ENCODE measurements at places on chromosomes 2 and 18.

DNA sequence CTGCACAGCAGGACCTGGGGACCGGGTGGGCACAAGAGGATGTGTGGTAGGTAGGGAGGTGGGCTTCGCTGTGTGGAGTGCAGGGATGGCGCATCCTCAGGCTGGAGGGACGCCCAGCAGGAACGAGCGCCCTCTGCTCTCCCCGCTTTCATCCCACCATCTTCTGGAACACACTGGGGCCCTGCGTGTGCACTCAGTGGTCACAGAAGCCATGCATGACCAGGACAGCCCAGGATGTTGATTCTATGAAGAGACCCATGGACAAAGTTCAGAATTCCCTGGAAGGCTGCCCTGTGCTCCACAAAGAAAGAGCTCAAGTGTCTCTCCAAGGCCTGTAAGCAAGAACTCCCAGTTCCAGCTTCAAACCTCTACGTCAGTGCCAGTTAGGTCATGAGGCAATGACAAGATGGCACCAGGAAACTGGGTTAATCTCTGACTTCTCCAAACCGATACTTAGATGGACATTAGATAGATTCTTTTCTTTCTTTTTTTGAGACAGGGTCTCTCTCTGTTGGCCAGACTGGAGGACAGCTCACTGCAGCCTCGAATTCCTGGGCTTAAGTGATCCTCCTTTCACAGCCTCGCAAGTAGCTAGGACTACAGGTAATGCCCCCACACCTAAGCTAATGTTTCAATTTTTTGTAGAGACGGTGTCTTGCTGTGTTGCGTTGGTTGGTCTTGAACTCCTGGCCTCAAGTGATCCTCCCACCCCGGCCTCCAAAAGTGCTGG lies 3.4 kb downstream of the SLC66A2 start:
- no peak for DNase-seq

DNA sequence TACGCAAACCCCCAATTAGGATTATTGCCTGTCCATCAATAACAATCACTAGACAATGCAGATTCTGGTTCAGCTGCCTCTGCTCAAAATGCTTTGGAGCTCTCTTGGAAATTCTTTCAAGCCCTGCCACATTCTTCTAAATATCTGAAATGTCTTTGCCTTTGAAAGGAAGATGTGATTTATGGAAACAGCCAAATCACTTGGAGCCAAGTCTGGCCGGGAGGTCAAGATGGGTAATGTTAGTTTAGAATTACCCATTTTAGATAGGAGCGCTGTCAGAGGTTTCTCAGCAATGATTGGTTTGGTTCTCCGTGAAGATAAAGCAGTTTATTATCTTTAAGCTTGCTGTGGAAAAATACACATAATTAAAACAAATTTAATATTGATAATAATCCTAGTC lies 306.7 kb downstream of the SETBP1 start:
- DNase-seq: no peak

DNA sequence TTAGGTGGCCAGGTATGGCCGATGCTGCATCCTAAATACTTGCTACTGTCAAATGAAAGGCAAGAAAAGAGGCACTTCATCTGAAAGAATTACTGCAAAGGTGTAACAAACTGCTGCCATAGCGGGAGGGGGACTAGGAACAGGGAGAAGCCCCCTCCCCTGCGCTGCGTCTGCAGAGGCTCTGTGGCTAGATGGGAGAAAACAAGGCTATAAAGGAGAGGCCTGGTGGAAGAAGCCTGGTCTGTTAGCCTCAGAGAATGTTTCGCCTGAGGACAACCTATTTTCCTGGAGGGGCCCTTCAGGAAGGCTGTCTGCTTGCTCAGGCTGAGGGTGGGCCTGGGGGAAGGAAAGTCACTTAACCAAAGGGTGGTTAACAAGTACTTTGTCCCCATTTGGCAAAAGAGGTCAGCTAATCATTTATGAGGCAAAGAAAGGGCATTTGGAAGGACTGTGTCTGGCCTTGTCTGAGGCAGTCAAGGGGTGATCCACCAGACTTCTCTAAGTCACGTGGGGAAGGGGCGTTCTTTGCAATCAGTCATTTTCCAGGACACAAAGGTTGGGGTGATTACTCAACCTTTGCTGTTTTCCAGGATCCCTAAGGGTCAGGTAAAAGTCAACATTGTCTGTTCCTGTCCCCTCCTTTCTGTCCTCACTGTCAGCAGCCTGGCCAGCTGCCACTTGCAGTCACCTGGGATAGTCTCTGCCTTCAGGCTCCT lies 103.0 kb upstream of the TMEM200C start:
- no peak for DNase-seq

DNA sequence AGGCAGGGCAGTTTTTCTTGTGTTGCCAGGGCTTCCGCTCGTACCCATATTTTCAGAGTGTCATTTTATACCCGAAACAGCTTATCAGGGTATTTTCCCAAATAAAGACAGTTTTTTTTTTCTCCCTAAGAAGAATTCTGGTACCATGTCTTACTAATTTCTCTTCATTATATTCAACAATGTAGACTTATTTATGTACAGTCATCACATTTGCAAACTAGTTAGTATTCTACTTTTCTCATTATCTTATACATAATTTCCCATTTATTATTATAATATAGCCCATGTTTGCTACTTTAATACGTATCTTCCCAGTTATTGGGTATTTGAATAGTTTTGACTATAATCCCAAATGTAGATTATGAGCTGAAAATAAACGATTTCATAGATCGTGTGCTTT lies 36.5 kb upstream of the PAIP2B start:
- DNase-seq: no peak

- DNase-seq: no peak
Observed at GRCh38 chr18:6414118-6414722, 491 bp downstream of the L3MBTL4 start.

All from activated T-helper 1 cell treated with Interleukin-2 at 50 U/mL for 16 hours (primary cell).